Thoracic aorta (tissue), 2 donors: ENCODE measurements at places on chromosomes 3 and 15.
A peak's percentile ranks its signal among the peaks of the same experiment; 100 is the strongest.

DNA sequence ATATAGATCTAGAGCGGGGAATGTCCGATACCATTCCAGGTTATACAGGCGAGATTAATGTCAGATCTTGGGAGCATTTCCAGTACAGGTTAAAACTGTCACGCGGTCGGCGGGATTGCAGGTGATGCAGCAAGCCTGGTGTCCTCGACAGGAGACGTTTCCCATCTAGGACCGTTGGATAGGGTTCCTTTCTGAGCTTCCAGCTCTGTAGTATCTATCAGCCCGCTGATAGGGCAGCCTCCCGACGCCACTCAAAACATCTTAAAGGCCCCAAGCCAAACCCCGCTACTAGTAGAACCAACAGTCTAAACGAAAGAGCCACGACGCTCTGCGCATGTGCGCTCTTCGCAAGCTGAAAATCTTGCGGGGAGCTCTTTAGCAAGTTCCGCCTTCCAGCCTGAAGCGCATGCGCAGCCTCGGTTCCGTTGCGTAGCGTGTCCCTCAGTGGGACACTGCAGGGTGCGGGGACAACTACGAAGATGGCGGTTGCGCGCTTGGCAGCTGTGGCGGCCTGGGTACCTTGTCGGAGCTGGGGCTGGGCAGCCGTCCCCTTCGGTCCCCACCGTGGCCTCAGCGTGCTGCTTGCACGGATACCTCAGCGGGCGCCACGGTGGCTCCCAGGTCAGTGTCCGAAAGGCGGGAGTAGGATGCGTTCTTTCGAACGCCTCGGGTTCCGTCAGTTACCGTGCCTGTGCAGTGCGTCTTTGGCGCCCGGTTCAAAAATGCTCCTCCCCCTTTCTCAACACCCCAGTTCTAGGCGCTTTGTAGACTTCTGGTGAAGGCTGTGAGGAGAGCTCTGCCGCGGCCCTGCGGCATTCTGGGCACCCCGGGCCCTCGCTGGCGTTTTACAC is at the start of gene ABHD10:
Gene ABHD10, plus strand, starts transcription at position 444 of the 851 bp plus-strand sequence. Its CDS starts 36 bp downstream, at position 480.
- no peaks in the 10 kb centered on the region for H3K27me3 ChIP-seq
- peak within 1 kb of the TSS; percentile 95 for H3K4me3 ChIP-seq
- DNase-seq, result peak; percentile 77
- H3K27ac ChIP-seq, result peak within 1 kb of the TSS; percentile 80
- H3K4me1 ChIP-seq, result peaks cover 25% of the 10 kb centered on the region

DNA sequence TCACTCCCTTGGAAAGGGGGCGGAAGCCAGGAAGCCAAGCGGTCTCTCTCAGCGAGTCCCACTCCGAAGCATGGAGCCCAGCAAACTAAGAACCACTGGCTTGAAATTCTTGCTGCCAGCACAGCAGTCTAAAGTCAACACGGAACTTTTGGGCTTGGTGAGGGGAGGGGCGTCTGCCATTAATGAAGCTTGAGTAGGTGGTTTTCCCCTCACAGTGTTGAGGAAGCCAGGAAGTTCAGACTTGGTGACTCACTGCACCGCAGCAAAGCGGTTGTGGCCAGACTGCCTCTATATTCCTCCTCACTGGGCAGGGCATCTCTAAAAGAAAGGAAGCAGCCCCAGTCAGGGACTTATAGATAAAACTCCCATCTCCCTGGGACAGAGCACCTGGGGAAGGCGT is 665.4 kb upstream of the CBLB start:
- no peaks in the 10 kb centered on the region for H3K27me3 ChIP-seq
- H3K4me3 ChIP-seq, result no peak overlapping the region
- no peak overlapping the region for H3K27ac ChIP-seq
- H3K36me3 ChIP-seq, result no peaks in the 10 kb centered on the region

DNA sequence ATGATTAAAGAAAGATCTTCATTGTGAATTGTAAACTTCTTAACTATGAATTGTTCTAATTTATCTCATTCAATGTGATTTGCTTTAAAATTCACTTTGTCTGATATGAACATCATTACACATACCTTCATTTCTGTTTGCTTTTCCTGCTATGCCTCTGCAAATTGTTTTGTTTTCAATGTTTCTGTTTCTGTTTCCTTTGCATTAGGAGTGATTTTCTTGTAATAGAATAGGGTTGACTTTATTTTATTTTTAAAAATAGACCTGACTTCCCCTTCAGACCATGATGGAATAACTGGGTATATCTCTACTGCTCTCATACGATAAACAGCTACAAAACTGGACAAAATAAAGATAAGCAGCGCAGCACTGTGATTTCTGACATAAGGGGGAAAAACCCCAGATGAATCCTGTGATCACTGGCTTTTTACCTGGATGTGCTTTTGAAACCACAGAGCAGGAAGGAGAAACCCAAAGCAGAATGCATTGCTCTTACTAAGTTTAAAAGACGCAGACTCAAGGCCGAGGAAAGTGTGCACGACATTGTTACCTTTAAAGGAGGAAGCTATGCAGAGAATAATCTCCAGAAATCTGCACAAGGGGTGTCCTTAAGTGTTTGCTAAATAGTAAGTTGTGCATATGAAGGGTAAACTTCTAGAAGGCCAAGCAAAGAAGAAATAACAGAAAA is 420.2 kb downstream of the TBC1D5 start:
- no peaks in the 10 kb centered on the region for H3K36me3 ChIP-seq
- no peak for DNase-seq
- no peak overlapping the region for H3K27ac ChIP-seq
- H3K4me1 ChIP-seq, result no peaks in the 10 kb centered on the region

GRCh38 chr3:132554437-132554836 is 42.6 kb upstream of the ACKR4 start:
- H3K4me3 ChIP-seq, result no peak overlapping the region
- no peak overlapping the region for H3K27ac ChIP-seq
- H3K27me3 ChIP-seq, result no peaks in the 10 kb centered on the region
- DNase-seq, result no peak
- H3K36me3 ChIP-seq, result no peaks in the 10 kb centered on the region

DNA sequence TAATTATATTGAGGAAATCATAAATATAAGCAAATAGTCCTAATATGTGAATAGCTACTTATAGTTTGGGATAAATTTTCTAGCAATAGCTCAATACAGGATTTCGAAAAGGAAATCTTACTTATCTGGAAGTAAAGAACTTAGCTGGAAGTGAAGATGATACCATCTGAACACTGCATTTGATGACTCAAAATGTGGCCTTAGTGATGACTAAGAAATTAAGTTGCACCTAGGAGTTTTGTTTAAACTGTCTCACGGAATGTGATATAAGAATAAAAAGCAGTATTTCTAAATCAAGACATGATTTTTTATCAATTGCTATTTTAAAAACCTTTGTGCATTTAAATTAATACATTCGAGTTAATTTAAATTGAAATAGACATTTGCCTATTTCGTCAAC is 91.2 kb downstream of the EOMES start:
- H3K27me3 ChIP-seq, result no peaks in the 10 kb centered on the region
- DNase-seq, result no peak
- H3K4me1 ChIP-seq, result peaks cover 34% of the 10 kb centered on the region
- H3K36me3 ChIP-seq, result no peaks in the 10 kb centered on the region
- no peak overlapping the region for H3K4me3 ChIP-seq

GRCh38 chr3:85482213-85482490 is 523.4 kb downstream of the CADM2 start:
- no peak for DNase-seq
- H3K27ac ChIP-seq, result no peak overlapping the region
- H3K36me3 ChIP-seq, result no peaks in the 10 kb centered on the region
- no peak overlapping the region for H3K4me3 ChIP-seq

DNA sequence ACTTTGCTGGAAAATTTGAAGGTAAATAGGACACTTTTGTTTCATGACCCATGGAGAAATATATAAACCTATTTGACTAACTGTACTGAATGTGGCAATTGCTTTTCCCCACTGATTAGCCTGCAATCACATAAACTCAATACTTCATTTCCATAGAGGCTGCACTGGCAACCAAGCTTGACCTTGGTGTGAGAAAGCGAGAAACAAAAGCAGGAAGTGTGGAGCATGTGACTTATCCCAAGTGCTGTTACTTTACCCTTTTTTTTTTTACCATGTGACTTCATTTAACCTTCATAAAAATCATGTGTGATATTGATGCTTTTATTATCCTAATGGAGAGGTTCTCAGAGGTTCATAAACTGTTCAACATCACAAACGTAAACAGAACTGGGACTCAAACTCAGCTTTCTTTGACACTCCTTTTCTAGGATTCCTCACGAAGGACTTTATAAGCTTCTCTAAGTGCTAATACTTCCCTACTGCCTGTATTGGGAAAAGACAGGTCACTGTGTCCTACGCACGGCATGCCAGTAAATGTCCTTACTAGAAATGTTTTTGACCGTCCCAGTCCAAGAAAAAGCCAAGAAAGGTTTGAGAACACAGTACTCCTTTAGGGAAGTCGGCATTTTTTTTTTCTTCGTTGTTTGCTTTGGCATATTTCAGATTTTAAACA is 34.9 kb upstream of the ZNF385D start:
- DNase-seq, result no peak
- peaks cover 70% of the 10 kb centered on the region for H3K4me1 ChIP-seq
- peak overlapping the region; percentile 84 for H3K27ac ChIP-seq
- H3K4me3 ChIP-seq, result peak overlapping the region; percentile 3
- no peaks in the 10 kb centered on the region for H3K27me3 ChIP-seq

GRCh38 chr3:12766541-12766940 is 7.5 kb upstream of the TMEM40 start:
- H3K4me3 ChIP-seq, result no peak overlapping the region
- H3K27me3 ChIP-seq, result no peaks in the 10 kb centered on the region
- H3K27ac ChIP-seq, result no peak overlapping the region
- no peak for DNase-seq

GRCh38 chr15:39427705-39428104 is 153.2 kb upstream of the THBS1 start:
- no peaks in the 10 kb centered on the region for H3K27me3 ChIP-seq
- H3K4me1 ChIP-seq, result no peaks in the 10 kb centered on the region
- H3K4me3 ChIP-seq, result no peak overlapping the region
- no peak for DNase-seq

DNA sequence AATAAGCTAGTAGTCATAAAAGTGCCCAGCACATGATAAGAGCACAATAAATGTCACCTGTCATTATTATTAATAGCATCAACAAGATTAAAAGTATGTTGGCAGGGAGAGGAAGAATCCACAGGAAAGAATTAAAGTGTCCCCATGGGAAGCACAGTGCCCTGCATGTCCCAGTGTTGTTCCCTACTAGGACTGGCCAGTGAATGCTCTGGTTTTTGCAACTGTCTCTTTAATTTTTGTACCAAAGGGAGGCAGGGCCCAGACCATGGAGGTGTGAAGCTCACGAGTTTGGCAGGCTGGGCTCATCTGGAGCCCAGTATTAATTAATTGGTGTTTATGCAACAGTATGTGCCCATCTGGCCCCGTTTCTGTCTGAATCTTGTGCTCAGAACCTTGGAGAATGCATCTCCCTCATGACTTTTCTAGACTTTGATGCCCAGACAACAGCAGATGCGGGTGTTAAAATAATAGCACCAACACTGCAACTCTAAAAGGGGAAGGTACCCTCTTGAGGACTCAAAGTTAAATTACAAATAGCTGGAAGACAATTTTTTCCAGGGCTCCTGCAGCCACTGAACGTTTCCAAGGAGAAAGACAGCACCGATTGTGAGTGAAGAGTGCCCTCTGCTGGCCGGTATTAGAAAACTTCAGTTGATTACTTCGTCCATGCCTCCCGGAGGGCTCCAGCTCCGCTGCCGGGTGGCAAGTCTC is 71.9 kb upstream of the SPATA12 start:
- no peak overlapping the region for H3K27ac ChIP-seq
- no peak for DNase-seq
- no peaks in the 10 kb centered on the region for H3K36me3 ChIP-seq
- no peaks in the 10 kb centered on the region for H3K27me3 ChIP-seq
- no peak overlapping the region for H3K4me3 ChIP-seq
- H3K4me1 ChIP-seq, result peaks cover 19% of the 10 kb centered on the region

DNA sequence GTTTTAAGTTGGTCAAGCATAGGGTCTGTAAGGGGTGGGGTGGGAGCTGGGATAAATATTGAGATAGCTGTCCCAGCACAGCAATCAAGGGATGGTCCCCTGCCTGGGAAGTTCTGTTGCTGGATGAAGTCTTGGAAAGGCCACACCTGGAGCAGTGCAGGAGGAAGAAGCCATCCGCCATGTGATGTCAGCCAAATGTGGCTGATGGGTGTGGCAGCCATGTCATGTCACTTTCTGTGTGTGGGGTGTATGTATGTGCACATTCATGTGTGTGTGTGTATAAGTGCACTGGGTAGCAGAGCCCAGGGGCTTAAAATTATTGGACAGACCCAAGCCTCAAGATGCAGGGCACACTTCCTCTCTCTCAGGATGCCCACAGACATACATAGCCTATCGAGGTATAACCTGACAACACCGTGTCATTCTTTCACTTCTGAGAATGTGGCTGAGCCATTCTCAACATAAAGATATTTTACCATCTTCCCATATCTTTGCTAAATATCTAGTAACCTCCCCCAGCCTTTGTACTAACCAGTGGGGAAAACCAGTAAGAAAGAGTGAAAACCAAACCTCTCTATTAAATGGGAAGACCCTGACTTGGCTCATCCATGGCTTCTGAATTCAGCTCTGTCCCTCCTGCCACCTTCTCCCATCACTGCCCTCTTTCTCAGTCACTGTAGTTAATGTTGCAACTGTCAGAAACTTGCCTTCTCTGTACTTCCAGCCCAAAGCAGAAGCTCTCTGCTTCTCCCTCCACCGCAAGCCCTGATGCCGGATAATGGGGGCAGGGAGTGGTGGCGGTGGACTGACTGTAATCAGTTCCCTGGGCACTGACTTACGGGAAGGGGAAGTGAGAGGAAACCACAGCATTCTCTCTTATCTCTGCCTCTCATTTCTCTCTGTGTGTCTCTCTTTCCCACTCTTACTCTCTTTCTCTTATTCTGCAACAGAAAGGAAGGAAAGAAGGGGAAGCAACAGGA is 11.2 kb downstream of the TNFSF10 start:
- H3K4me3 ChIP-seq, result no peak overlapping the region
- DNase-seq, result peak; percentile 10
- peaks cover 11% of the 10 kb centered on the region for H3K4me1 ChIP-seq

DNA sequence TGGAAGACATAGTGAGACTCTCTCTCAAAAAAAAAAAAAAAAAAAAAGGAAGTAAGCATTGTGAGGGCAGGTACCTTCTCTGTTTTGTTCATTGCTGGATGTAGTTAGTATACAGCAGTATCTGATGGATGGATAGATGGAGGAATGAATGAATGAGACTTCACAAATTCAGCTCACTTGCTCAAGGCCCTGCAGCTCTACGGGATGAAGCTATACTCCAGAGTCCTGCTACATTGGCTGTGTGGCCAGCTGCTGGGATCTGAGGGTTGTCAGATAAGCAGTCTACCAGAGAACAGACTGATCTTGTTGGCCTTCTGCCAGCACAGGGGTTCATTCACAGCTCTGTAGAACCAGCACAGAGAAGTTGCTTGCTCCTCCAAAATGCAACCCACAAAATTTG is 35.0 kb downstream of the MLH1 start:
- no peaks in the 10 kb centered on the region for H3K27me3 ChIP-seq
- no peak for DNase-seq
- H3K4me3 ChIP-seq, result no peak overlapping the region

GRCh38 chr3:144544871-144545270 is 573.2 kb downstream of the DIPK2A start:
- no peak overlapping the region for H3K27ac ChIP-seq
- H3K4me3 ChIP-seq, result no peak overlapping the region
- H3K36me3 ChIP-seq, result no peaks in the 10 kb centered on the region
- no peaks in the 10 kb centered on the region for H3K27me3 ChIP-seq
- no peaks in the 10 kb centered on the region for H3K4me1 ChIP-seq
- DNase-seq, result no peak

- no peaks in the 10 kb centered on the region for H3K27me3 ChIP-seq
- H3K4me1 ChIP-seq, result peaks cover 12% of the 10 kb centered on the region
- no peak overlapping the region for H3K27ac ChIP-seq
- no peak for DNase-seq
- no peak overlapping the region for H3K4me3 ChIP-seq
Observed at GRCh38 chr3:101954361-101954760, 105.0 kb downstream of the NFKBIZ start.
